ENCODE measurements at places on chromosomes 2 and 18. TPM values are rescaled to one million over a fixed set of nuclear protein-coding genes. Genes with fewer than 3 reads are reported as not detected.

Gene IL36B
- not detected for total RNA-seq

Gene FBLN7
- 26.8 TPM for total RNA-seq

Gene CTDP1
- 45.5 TPM for total RNA-seq

Gene CHRNG
- total RNA-seq = not detected

Gene CHRND
- not detected for total RNA-seq

Gene WNT10A
- 0.28 TPM for total RNA-seq

Gene TNP1
- not detected for total RNA-seq

Gene OSBPL1A
- 3.1 TPM for total RNA-seq

Gene DNER
- not detected for total RNA-seq

Gene RAB17
- not detected for total RNA-seq

Gene CGREF1
- 15.1 TPM for total RNA-seq

Gene KCNE4
- total RNA-seq = not detected

Gene GPAT2
- 20.4 TPM for total RNA-seq

Gene SPATA3
- not detected for total RNA-seq

Gene EMILIN1
- total RNA-seq = 1.1 TPM

Gene CRYBA2
- not detected for total RNA-seq

Gene TLX2
- 0.54 TPM for total RNA-seq

Gene CIB4
- not detected for total RNA-seq

Gene VWA3B
- total RNA-seq = not detected

Gene UGT1A5
- total RNA-seq = not detected

Gene LYPD1
- not detected for total RNA-seq

Gene L3MBTL4
- total RNA-seq = 0.26 TPM

Gene FEV
- not detected for total RNA-seq

Gene SGPP2
- total RNA-seq = 23.0 TPM

Gene RNASEH1
- total RNA-seq = 27.8 TPM

Gene CUL3
- total RNA-seq = 92.6 TPM

Gene EPB41L3
- total RNA-seq = 1.5 TPM

Gene COMMD1
- total RNA-seq = 27.6 TPM

Gene THSD7B
- total RNA-seq = not detected

Gene SEPTIN10
- total RNA-seq = 0.14 TPM

Gene SPHKAP
- not detected for total RNA-seq

Gene C2orf15
- 0.26 TPM for total RNA-seq

Gene ANKRD62
- not detected for total RNA-seq
